ENCODE measurements at places on chromosomes 2 and 18.

- no peak for DNase-seq
These were observed 249.7 kb downstream of the TPGS2 start for GRCh38 chr18:36578871-36579710.

- peak; percentile 11 for DNase-seq
These were observed 78.0 kb downstream of the NDUFA10 start for GRCh38 chr2:239946864-239947728.

- no peak for DNase-seq
These were observed 25.1 kb upstream of the EMILIN2 start for GRCh38 chr18:2821695-2822094.

DNA sequence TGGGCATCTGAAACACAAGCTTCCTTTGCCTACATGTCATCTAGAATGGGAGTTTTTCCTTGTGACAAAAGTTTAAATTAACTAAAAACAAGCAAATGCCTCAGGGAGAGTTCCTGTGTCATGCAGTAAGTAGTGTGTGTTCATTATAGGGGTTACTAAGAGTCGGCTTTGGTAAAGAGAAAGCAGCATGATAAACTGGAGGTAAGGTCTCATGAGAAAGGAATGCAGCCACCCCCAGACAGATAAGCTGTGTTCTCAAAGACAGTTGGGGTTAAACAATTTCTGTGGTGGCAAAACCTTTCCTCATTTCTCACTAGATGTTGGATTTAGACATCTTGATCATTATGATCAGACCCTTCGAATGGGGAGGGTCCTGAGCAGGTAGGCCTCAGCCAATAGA, 129.7 kb downstream of the MAP4K4 start:
- DNase-seq, result peak; percentile 56

- no peak for DNase-seq
These were observed 20.8 kb downstream of the CCL20 start for GRCh38 chr2:227834423-227834822.

DNA sequence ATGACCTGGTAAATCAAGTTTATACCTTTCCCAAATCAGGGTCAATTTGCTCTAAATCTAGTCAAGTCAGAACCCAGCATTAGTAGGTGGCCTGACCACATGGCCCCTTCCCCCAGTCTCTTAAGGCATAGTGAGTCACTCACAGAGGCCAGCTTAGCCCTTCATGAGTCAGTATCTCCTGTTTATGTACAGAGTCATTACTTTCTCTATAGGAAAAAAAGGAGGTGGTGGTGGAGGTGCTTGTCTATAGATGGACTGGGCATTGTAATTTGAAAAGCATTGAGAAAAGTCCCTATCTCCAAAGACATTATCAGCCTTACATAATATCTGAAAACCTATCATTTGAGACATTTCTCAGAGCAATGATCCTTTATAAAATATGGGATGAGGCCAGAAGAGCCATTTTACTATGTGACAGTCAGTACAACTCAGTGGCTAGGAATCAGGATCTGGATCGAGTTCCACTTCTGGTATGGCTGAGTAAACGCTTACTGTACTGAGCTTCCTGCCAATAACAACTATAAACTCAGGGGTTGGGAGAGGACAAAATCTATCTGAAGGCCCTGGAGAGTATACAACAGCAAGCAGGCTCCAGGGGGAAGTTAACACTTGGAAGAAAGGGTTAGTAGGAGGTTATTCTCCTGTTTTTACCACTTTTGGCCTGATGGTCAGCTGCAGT, 22.5 kb upstream of the SIGLEC15 start:
- peak; percentile 94 for DNase-seq

GRCh38 chr2:101040761-101041160, 38.7 kb downstream of the RPL31 start:
- no peak for DNase-seq

DNA sequence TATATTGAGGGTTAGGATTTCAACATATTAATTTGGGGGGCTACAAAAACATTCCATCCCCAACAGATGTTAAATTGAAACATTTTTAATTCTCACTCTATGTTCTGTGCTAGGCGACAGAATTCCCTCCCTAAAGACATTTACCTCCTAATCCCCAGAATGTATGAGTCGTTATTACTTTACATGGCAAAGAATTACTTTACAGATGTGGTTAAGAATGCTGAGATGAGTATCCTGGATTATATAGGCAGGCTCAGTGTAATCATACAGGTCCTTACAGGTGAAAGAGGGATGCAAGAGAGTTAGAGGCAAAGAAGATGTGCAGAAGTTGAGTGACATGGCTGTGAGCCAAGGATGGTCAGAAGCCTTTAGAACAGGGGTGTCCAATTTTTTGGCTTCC, 974.1 kb upstream of the ACVR2A start:
- no peak for DNase-seq

DNA sequence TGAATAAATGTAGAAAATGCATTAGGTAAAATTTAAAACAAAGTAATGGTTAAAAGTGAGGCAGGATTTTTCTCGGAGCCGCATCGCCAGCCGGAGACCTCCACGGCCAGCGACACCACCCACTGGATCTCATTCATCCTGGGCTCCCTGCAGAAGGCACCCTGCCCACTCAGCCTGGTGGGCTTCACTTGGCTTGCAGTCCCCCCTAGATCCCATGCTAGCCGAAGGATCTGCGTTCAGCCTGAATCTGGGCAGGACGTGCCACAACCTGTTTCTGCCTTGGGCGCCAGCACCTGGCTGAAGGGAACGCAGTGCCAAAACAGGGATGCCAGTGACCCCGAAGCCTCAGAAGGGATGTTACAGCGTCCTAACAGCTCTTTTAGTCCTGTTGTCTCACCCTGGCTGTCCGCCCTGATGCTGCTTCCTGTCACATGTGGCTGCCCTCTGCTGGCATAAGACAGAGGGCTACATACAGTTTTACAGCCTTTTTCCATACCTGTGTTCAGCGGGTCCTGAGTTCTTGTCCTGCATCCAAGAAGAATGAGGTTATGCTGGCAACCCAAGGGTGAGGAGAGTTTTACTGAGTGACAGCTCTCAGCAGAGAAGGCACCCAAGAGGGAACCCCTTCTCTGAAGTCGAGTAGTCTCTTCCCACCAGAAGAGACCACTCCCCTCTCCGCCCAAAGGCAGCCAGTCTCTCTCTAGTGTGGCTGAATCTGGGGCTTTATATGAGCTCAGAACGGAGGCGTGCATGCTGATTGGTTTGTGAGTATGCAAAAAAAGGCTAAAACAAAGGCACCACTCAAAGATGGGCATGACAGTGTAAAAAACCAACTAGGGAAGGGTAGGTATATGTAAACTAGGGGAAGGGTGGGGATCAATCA, 173.1 kb upstream of the GYPC start:
- DNase-seq, result no peak

DNA sequence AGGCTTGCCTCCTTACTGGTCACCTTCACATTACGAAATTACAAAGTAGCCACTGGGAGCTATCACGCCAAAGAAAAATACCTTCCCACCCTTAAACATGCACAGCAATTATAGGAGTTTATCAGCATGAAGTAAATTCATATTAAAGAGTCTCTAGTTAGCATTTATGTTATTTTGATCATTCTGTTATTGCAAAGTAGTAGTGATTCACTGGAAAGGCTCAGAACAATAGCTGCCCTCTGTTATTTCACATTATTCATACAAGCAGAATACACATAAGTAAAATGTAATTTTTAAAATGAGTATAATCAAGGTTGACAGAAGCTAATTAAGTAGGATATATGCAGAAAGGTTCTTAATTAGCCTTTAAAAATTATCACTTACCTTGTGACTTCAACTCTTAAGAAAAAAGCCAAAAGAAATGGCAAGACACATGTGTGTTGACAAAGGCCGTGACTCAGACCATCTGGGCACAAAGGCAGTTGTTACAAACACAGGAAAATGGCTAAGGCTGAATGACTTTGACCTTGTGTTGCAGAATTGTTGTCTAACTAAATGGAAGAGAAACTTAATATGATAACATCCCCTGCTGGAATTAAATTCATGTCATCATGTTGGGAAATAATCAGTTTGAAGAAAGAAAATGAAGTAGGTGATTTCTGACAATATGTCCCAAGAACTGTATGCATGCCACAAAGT, 108.3 kb downstream of the ARL6IP6 start:
- DNase-seq, result peak; percentile 31

DNA sequence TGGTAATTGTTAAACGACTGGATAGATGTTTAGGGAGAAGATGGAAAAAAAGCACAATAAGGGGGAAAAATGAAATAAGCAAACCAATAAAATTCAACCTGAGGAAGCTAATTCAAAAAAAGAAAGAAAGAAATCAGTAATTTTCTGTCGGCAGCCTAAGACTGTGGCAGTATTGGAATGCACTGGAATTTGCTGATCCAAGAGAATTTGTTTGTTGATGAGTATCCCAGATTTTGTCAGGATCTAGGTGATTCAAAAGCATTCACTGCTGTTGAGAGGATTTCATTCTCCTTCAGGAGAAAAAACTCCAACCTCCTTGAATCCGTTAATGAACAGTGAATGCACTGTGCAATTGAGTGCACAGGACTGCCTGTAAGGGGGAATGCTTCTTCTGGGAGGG, 546.7 kb downstream of the CNTNAP5 start:
- DNase-seq, result no peak

DNA sequence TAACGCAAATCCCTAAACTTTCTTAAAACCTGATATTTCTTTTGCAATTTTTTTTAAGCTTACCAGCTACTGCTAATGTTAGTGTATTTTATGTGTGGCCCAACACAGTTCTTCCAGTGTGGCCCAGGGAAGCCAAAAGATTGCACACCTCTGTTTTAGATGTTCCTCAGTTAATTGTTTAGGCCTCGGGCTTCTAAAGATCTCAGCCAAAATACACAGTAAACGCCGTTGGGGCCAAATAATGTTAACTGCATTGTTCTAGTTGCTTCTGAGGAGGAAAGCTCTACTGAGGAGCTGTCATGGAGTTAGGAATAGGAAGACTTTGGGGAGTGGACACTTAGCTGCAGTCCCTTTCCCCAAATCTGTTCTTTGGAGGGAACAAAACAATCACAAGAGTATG, 2.0 kb downstream of the HSPE1 start:
- no peak for DNase-seq

GRCh38 chr2:105749583-105750400, 5.1 kb downstream of the NCK2 start:
- peak; percentile 32 for DNase-seq

- DNase-seq, result no peak
These were observed 117.3 kb downstream of the TTC32 start for GRCh38 chr2:19784456-19784855.

GRCh38 chr2:25190536-25190935, 22.2 kb upstream of the POMC start:
- no peak for DNase-seq

DNA sequence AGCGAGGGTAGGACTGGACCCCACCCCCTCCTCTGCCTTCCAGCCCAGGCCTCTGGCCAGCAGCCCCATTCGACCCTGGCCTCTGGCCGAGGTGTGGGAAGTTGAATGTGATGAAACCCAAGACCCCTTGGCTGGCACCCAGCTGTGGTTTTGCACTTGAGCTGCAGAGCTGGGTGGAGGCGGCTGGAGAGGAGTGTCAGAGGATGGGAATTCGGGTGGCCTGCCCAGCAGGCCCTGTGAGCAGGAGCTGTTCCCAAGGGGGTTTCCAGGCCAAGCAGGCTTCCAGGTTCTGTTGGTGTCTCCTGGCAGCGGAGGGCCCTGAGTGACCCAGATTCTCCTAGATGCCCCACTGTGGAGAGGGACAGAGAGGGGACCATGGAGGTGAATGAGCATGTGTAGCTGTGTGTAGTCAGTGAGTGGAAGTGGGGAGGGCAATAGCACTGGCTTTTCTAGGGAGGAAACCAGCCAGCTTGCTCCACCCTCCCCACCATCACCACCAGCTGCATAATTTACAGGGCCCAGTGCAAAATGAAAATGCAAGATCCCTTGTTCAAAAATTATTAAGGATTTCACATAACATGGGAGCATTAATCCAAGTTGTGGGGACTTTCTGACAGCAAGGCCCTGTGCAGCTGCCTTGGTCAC, 172.2 kb upstream of the HAAO start:
- DNase-seq, result no peak

GRCh38 chr2:26645762-26646161, 4.6 kb upstream of the CIB4 start:
- no peak for DNase-seq

GRCh38 chr2:237673130-237674001, 46.0 kb downstream of the LRRFIP1 start:
- DNase-seq, result peak; percentile 91

DNA sequence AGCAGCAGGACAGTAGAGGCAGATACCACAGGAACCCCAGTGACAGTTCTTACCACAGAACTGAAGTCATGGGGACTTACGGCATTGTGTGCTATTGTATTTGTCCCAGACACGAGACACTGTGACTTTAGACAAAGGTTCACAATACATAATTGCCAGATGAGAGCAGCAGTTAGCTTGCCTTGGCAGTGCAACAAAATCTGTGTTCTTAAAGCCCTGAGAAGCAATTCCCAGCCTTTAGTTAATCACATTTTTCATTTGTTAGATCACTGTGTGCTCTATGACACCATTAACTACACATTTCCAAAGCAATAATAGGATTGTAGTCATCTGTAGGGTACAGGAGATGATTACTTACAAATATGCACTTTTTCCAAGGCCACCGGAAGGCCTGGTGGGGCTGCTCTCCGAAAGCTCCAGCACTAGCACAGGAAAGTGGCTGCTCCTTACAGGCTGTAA, 97.5 kb upstream of the LDLRAD4 start:
- peak; percentile 69 for DNase-seq

GRCh38 chr2:58585233-58585632, 344.1 kb upstream of the FANCL start:
- no peak for DNase-seq

DNA sequence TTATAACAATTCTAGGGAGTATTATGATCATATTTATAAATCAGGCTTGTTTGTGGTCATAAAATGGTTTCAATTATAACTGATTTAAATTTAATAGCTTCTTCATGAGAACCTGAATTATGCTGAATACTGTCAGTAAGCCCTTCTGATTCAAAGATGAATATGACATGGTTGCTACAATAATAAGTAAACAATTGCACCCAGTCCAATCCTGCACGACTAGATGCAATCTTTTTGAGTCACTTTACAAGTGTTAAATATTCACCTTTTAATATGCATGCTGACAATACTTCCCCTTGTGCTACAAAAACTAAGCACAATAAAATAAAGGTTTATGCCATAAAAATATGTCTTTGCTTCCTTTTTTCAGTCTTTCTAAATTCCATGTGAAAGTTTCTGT, 325.2 kb downstream of the KCNJ3 start:
- no peak for DNase-seq

- DNase-seq, result no peak
These were observed 216.3 kb upstream of the ITGA4 start for GRCh38 chr2:181240844-181241243.

- no peak for DNase-seq
These were observed 17.7 kb upstream of the CCDC93 start for GRCh38 chr2:118031566-118031965.
